ENCODE measurements at places on chromosomes 1 and 21.

GRCh38 chr21:14541841-14542490, 4.1 kb downstream of the SAMSN1 start:
- no peak for DNase-seq

DNA sequence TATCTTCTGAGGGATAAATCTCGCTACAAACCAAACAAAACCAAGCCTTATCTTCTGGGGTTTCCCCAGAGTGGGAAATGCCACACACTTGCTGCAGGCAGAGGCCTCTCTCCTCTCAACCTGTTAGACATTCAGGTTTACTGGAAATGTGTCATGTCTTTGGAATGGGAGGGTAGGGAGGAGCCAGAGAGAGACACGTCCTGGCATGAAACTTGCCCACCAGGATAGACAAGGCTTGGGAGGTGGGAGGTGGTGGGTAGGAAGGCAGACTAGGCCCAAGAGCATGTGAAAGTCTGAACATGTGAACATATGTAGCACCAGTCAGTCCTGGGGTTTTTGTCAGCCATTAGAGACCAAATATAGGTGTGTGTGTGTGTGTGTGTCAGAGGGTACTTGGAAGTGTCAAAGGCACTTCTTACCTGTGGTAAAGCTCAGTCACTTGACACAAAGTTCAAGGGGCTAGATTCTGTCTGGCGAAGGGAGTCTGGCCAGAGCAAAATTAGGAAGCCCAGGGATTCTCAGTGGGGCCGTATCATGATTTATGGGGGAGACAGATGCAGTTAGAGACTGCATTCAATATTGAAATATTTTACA, 32.4 kb upstream of the PIGC start:
- DNase-seq = no peak

DNA sequence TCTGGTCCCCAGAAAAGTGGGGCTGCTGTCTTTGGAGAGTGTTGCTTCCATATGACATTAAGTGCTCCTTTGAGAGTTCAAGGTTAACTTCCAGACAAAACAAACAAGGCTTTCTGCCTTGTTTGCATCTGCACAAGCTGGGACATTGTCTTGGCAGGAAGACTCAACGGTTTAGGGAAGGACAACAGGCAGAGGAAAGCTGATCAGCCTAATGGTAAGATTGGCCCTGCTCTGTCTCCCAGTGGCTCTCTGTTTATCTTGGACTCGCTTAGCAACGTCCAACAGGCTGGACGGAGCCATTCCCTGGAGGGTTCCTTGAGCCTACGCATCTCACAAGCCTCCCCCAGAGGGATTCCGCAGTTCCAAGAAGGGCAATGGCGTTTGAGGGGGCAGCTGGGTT, 62.2 kb upstream of the SLC44A3 start:
- no peak for DNase-seq

- DNase-seq = no peak
Observed at GRCh38 chr1:75980972-75981897, 49.0 kb upstream of the ASB17 start.

- DNase-seq = no peak
Observed at GRCh38 chr1:213533125-213533524, 454.6 kb upstream of the PROX1 start.

DNA sequence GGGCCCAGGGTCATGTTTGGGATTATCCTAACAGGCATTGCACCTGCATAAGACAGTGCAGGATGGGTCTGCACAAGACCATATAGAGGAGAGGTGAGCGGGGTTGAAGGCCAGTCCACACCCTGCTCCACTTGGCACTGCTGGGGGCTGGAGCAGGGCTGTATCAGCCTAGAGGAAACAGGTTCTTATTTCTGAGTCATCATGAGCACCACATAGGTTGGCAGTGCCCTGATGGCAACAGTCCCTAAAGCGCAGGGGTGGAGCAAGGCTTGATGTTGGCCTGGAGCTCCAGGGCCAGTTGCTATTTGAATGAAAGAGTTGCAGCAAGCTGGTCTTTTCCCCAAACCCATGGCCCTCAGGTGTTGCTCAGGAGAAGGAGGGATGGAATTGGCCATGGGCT, 29.8 kb upstream of the BMP8B start:
- no peak for DNase-seq

GRCh38 chr1:81873946-81874345, 73.2 kb downstream of the ADGRL2 start:
- DNase-seq = no peak

DNA sequence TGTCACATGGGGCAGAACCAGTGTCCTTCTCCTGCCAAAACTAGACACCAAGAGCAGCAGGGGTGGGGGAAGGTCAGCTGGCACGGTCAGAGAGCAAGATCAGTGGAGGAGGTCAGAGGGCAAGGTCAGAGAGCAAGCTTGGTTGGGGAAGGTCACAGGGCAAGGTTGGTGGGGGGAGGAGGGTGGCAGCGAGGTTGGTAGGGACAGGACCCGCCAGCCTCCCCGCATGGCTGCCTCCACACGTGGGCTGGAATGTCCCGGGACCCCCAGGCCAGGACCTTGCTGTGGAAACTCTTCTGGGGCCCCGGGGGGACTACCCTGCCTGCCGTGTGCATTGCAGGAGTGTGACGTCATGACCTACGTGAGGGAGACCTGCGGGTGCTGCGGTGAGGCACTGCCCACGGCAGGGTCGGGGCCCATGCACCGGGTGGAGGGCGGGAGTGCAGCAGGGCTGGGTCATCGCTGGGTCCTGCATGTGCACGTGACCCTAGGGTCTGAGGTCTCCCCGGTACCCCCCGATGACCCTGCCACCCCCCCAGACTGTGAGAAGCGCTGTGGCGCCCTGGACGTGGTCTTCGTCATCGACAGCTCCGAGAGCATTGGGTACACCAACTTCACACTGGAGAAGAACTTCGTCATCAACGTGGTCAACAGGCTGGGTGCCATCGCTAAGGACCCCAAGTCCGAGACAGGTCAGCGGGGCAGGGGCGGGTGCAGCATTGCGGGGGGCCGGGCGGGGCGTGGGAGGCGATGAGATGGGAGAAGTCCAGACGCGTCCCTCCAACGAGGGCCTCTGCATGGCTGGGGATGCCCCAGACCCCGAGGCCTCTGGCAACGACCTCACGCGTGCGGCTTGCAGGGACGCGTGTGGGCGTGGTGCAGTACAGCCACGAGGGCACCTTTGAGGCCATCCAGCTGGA, 27.3 kb downstream of the COL6A2 start:
- DNase-seq = no peak

DNA sequence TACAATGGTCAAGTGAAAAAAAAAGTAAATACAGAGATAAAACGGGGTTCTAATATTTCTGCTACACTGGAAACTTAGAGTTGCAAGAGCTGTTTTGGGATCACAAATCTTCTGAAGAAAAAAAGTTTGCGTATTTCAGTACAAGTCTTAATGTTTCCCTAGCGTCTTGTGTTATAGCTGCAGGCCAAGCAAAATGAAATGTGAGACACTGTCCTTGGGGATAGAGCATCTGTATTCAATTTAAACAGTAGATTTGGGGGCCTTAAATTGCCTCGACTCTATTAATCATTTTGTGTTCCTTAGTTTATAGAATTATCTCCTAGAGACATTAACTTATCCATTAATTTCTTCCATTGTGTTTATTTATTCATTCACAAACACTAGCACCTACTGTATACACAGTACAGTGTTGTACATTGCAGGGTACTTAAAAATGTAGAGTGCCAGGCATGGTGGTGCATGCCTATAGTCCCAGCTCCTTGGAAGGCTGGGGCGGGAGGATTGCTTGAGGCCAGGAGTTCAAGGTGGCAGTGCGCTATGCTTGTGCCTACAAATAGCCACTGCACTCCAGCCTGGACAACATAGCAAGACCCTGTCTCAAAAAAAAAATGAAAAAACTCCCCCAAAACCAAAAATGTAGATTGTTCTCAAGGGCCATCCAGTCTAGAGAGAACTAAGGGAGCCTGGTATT, 7.9 kb downstream of the DISC1 start:
- no peak for DNase-seq

GRCh38 chr1:83927701-83928100, 71.2 kb downstream of the TTLL7 start:
- DNase-seq = no peak

DNA sequence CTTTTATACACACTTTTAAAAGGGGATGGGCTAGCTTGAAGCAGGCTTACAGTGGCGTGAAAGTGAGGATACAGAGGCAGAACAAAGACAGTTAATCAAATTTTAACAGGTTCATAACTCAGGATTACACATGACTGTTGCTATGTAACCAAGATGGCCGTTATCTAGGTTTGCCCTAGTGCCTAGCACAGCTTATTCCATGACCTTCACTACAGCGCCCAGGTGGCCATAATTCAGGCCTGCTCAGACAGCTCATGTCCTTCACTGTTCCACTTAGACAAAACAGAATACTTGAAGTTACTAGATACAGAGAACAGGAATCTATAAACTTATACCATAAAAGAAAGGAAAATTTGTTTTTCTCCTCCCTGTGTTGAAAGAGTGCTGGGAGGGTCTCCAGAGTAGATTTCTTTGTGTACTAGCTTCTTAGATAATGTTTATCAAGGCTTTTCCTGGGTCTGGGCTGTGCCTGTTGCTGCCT, 6.2 kb upstream of the SPRR2F start:
- no peak for DNase-seq

DNA sequence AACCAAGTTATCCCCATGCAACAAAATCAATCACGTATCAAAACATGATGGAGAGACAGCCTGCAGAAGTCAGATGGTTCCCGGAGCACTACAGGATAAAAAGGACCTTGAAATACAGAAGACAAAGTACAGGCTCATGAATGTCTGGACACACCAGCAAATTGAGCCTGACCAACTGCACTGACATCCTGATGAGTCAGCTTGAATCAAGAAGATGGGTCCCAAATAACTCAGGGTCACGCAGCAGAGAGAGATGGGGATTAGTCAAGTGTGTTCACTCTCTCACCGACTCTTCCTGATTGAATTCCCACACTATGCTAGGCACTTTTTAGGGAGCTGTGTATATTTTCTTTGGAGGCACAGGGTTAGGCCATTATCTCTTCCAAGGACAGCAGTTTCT, 71.1 kb upstream of the DIRAS3 start:
- DNase-seq = no peak

DNA sequence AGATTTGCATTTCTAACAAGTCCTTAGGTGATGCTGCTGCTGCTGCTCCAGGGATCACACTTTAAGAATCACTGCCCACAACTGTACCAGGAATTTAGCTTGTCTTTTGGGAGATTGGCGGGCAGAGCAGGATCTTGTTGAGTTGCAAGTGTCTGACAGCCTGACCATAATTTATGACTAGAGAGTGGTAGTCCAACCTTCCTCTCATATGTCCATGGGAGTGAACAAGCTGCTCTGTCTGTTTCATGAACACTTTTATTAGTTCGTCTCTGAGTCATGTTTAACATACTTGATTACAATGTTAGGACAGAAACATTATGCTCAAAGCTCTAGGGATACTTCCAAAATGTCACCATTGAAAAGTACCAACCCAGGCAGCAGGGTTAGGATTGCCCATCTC, 169.6 kb downstream of the TGFB2 start:
- DNase-seq = no peak

GRCh38 chr1:157985473-157985872, 8.0 kb upstream of the KIRREL1 start:
- no peak for DNase-seq

GRCh38 chr1:53087332-53088285, 25.6 kb downstream of the PODN start:
- DNase-seq = no peak

DNA sequence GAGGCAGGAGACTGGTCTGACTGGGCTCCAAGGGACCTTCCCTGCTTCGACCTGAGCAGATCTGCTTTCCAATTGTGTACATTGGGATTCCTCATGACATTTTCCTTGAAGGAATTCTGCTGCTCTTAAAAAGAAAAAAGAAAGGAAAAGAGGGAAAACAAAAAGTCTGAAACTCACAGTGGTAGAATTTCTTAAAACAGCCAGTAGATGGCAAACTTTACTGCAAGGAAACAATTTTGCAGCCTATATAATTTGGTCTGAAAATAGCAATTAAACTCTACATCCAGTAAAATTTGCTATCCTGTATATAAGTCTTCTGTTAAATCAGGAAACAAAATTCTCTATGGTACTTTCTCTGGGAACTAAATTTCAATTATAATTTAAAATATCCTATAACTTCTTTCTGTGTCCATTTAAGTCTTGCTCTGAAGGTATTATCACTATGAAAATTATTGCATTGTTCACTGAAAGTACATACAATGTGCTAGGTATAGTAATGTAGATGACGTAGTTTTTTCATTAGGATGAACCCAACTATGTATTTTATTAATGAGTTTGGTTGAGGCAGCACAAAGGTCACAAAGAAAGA, 59.8 kb downstream of the CRB1 start:
- no peak for DNase-seq

DNA sequence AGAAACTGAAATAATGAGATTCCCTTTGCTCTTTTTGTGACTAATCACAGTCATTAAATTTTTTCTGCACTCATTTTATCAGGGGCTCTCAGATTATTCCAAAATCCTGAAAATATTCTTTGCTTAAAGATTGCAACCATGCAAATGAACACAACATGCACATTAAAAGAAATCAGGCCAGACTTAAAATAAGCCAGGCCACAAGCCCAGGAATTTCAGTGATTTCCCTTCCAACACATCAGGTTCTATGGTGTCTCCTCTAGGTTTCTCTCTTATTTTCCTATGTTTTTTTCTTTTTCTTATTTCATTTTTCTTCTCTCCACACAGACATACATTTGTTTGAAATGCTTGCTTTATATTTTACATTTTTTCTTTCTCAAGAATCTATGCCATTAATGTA, 65.3 kb downstream of the NIBAN1 start:
- no peak for DNase-seq

GRCh38 chr1:66354311-66355201, 179.4 kb upstream of the SGIP1 start:
- no peak for DNase-seq

DNA sequence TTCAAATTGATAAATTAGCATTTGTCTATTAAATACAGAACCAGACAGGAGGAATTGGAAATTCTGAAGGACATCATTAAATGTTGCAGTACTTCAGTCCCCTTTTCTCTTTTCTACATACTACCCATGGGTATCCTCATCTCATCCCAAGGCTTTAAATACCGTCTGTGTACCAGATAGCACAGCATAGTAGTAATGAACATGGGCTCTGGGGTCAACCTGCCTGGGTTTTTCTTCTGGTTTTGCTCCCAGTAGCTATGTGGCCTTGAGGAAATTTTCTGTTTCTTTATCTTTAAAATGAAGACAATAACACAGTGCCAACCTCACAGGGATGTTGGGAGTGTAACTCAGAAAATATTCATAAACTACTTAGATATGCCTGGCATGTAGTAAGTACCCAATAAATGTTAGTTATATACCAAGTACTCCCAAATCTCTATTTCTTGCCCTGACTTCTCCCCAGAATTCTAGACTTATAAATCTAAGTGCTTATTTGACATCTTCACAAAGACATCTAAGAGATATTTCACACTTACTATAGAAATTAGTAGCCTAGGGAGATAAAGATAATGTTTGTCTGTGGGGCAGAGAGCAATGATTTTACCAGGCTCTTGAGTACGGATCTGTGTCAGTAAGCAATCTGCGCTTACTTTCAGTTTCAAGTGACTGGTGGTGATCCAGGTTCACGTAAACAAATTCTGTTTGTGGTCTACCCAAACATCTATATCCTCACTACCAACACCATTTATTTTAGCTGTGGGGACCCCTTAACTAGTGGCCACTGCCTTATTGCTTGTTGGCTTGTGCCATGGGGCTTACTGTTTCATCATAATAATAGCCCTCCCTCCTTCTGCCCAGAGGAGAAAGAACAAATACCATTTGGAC, 37.3 kb downstream of the VANGL2 start:
- no peak for DNase-seq
